ENCODE measurements at places on chromosomes 6 and 20.

DNA sequence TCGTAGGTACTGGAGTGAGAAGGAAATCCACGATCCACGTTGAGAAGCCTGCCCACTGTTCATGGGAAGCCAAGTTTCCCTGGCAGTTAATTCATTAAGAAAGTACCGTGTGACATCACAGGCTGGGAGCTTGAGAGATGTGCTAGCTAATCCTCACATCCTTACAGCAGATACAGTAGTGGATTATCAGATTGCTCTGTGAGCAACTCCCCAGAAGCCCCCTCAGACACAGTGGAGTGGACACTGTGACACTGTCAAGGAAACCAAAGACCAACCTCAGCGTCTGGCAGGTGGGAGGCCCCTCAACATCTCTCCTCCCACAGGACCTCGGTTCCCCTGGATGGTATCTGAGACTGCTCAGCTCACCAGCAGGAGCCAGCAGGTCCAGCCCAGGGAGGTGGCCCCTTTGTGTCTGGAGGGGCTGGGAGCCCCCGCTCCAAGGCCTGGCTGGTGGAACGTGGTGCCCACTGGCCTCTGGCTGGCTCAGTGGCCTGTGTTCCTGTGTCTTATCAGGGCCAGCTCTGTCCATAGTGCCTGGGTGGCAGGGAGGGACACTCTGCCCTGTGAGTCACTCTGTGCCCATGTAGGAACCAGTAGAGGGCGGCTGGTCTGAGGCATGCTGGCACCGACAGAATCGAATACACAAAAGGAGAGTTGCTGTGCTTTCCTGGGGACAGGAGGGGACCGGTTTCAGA is 7.2 kb downstream of the PYGB start:
- peak; percentile 82 for DNase-seq

DNA sequence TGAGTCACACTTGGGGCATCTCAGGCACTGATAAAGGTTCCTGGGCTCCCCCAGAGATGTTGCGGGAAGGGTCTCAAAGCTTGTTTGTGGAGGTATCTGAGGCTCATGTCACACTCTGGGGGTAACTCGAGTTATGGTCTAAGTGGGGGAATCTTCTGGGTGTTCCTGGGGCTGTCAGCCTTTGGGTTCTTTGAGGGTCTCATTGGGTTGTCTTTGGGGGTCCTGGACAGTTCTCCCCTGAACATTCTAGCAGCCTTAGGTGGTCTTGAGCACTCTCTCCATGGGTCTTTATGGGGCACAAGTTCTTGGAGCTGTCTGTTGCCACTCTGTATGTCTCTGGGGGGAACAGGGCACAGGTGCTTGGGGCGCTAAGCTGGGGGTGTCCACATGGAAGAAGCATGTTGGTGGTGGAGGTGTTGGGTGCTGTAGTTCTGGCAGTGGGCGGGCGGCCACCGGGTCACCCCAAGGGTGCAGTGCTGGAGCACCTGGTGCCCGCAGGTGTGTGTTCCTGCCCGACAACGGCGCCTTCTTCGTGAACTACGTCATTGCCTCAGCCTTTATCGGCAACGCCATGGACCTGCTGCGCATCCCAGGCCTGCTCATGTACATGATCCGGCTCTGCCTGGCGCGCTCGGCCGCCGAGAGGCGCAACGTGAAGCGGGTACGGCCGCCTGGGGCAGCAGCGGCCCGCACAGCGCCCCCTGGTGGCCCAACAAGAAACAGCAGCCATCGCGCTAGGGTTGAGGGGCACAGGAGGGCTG is 7.1 kb upstream of the CAPN11 start:
- DNase-seq: peak; percentile 64

- no peak for DNase-seq
Measured at GRCh38 chr6:8149350-8149749, 47.0 kb upstream of the EEF1E1 start.

- no peak for DNase-seq
Measured at GRCh38 chr6:25512560-25512959, 139.5 kb upstream of the SCGN start.

- DNase-seq: no peak
Measured at GRCh38 chr20:62357681-62358080, 9.4 kb downstream of the LAMA5 start.

DNA sequence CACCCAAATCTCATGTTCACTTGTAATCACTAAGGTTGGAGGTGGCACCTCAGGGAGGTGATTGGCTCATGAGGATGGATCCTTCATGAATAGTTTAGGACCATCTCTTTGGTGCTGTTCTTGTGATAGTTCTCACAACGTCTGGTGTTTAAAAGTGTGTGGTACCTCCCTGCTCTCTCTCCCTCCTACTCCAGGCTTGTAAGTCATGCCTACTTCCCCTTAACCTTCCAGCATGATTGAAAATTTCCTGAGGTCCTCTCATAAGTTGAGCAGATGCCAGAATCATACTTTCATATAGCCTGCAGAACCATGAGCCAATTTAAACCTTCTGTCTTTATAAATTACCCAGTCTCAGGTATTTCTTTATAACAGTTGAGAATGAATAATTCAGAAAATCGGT is 16.6 kb downstream of the HLA-A start:
- DNase-seq: no peak

GRCh38 chr20:7770046-7770445 is 170.2 kb downstream of the HAO1 start:
- peak; percentile 1 for DNase-seq

DNA sequence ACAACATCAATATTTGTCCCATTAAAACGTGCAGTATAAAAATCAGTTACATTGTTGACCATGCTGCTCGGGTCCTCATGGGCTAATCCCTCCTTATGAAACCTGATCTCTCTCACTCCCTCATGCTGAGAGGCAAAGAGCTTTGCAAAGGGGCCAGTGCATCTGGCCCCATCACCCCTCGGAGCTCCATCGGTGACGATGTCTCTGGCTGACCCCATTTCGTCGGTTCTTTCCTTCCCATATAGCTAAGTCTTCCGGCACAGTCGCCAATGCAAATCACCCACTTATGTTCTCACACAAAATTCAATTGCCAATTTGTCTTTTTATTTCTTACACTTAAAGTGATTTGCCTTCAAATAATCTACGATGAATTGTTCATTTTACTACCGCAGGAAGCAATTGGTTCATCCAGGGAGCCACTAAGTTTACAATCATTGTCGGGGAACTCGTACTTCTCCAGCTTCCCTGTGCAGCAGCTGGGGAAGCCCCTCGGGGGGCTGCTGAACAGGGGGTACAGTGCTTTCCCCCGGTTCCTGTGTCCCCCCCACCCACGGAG is 199.8 kb upstream of the CDH4 start:
- no peak for DNase-seq

DNA sequence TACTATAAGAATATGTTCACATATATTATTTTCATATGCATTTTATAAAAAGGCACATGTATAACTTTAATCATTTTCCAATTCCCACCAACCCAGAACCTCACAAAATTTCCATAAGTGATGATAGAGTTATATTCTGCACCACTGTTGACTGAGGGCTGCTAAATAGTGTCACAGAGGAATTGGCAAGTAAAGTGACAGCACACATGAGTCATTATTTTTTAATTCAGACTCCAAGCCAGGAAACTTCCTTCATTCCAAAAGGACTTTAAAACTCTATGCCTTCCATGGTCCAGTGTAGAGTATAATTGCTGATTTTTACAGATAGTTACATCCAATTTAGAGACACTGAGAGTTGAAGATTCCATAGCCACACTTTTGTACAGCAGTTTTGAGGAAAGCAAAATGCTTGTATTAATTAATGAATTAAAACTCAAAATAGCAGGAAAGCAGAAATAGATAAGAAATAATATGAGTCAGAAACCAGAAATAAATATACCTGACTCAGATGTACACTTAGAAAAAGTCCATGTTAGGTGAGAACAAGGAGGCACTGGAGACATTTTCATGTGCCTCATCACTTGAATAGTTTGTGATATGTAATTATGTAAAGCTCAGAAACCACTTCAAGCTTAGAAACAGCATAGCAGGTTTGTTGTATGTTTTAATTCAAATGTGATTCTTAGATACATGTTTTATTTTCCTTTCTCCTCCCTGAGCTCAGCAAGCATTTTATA is 425.2 kb upstream of the OPRM1 start:
- DNase-seq: no peak

DNA sequence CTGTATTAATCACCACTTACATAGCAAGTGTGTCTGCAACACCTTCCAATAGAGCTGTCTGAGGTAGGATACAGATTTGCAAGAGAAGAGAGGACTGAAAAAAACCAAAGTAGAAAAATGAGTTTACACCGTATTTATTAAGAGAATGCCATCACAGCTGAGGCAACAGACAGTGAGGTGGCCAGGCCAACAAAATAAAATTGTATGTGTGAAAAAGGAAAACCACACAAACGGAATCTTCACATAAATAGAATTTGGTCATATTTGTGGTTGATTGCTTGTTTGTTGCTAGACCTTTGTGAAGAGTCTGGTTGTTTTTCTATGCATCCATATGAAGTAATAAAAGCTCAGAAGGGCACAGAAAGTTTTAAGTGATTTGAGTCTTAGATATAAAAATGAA is 157.8 kb upstream of the TSHZ2 start:
- no peak for DNase-seq

Measured in NCI-H2029 (cell line).